Lower lobe of right lung (tissue), 2 donors: ENCODE measurements at places on chromosomes 4 and X.

- no peak for DNase-seq
- H3K27me3 ChIP-seq: no peaks in the 10 kb centered on the region
- H3K4me3 ChIP-seq: no peak overlapping the region
- no peaks in the 10 kb centered on the region for H3K4me1 ChIP-seq
- peaks cover 21% of the 10 kb centered on the region for H3K36me3 ChIP-seq
These were observed 64.1 kb downstream of the BEND4 start for GRCh38 chr4:42088386-42088785.

DNA sequence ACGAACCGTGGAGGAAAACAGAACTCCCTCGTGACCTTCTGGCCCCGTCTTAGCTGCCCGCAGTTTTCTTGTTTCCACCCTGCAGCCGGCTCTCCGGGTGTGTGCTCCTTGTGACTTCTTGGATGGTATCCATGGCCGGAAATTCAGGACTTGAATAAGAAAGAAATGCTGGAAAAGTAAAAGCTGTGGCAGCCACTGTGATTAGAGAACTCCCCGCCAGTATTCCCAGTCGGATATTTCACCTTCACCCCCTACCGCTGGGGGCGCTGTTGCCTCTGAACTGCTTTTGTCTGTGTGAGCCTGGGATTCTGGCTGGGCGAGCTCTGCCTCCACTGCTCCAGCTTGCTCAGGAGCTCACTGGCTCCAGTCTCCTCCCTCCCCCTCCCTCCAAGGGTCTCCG is 41.5 kb upstream of the CYP4V2 start:
- peaks cover 6% of the 10 kb centered on the region for H3K27me3 ChIP-seq
- H3K4me3 ChIP-seq: no peak overlapping the region
- H3K27ac ChIP-seq: no peak overlapping the region
- no peak for DNase-seq
- peaks cover 15% of the 10 kb centered on the region for H3K4me1 ChIP-seq
- H3K36me3 ChIP-seq: no peaks in the 10 kb centered on the region

GRCh38 chr4:99986792-99987191 is 36.7 kb upstream of the H2AZ1 start:
- no peaks in the 10 kb centered on the region for H3K4me1 ChIP-seq
- H3K4me3 ChIP-seq: no peak overlapping the region
- H3K36me3 ChIP-seq: no peaks in the 10 kb centered on the region
- DNase-seq: no peak

GRCh38 chrX:17500145-17500579 is 125.2 kb downstream of the NHS start:
- H3K4me1 ChIP-seq: no peaks in the 10 kb centered on the region
- no peaks in the 10 kb centered on the region for H3K27me3 ChIP-seq
- no peak for DNase-seq
- no peak overlapping the region for H3K27ac ChIP-seq

GRCh38 chr4:40246011-40246900 is 49.4 kb downstream of the RHOH start:
- H3K27me3 ChIP-seq: no peaks in the 10 kb centered on the region
- no peaks in the 10 kb centered on the region for H3K36me3 ChIP-seq
- no peaks in the 10 kb centered on the region for H3K4me1 ChIP-seq
- no peak overlapping the region for H3K4me3 ChIP-seq

- H3K27ac ChIP-seq: no peak overlapping the region
- no peaks in the 10 kb centered on the region for H3K4me1 ChIP-seq
- no peak overlapping the region for H3K4me3 ChIP-seq
- H3K27me3 ChIP-seq: no peaks in the 10 kb centered on the region
- DNase-seq: no peak
- no peaks in the 10 kb centered on the region for H3K36me3 ChIP-seq
These were observed 68.6 kb upstream of the SORBS2 start for GRCh38 chr4:185880571-185880970.

DNA sequence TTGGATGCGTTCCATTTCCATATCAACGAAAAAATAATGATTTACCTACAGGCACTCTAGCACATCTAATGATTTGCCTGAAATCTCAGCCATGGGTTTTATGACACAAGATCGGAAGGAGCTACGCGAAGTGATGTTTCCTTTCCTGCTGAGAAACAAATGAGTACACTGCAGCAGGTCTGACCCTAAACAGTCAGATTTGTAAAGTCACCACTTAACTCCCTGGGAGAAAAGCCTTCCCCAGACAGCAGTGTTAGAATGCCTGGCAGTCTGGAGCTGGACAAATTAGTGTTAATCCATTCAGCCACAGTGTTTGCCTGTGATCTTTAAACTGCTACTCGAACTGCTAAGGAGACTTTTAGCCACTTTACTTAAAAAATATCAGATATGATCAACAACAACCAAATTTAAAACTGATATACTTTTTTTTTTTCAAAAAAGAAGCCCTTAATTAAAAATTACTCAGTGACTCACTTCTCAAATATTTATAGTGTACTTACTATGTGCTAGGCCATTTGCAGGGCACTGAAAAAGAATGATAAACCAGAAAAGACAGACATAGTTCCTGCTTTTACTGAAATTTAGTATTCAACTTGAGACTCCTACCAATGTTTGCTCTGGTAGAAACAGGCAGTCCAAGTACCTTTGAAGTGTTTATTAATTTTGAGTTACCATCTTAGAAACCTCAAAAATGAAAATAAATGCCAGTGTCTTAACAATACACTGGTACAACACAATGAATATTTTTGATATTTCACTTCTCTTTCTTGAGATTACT is 104.5 kb downstream of the SHISA3 start:
- no peaks in the 10 kb centered on the region for H3K4me1 ChIP-seq
- no peak overlapping the region for H3K4me3 ChIP-seq
- H3K27me3 ChIP-seq: no peaks in the 10 kb centered on the region
- H3K36me3 ChIP-seq: peaks cover 31% of the 10 kb centered on the region
- DNase-seq: no peak
- no peak overlapping the region for H3K27ac ChIP-seq

- H3K4me1 ChIP-seq: no peaks in the 10 kb centered on the region
- H3K4me3 ChIP-seq: no peak overlapping the region
- no peak overlapping the region for H3K27ac ChIP-seq
These were observed 11.5 kb downstream of the CTAG1A start for GRCh38 chrX:154596290-154596929.

- peaks cover 48% of the 10 kb centered on the region for H3K4me1 ChIP-seq
- H3K4me3 ChIP-seq: no peak overlapping the region
- H3K36me3 ChIP-seq: no peaks in the 10 kb centered on the region
- no peak for DNase-seq
These were observed 2.1 kb upstream of the LEF1 start for GRCh38 chr4:108170631-108171338.

GRCh38 chrX:27599928-27600327 is 9.8 kb downstream of the DCAF8L2 start:
- no peaks in the 10 kb centered on the region for H3K36me3 ChIP-seq
- no peak overlapping the region for H3K4me3 ChIP-seq
- H3K27ac ChIP-seq: no peak overlapping the region
- no peak for DNase-seq
- no peaks in the 10 kb centered on the region for H3K4me1 ChIP-seq

GRCh38 chr4:102791318-102791835 is 30.6 kb upstream of the MANBA start:
- no peak overlapping the region for H3K27ac ChIP-seq
- H3K4me3 ChIP-seq: no peak overlapping the region
- H3K36me3 ChIP-seq: peaks cover 45% of the 10 kb centered on the region
- no peaks in the 10 kb centered on the region for H3K4me1 ChIP-seq
- no peak for DNase-seq

- no peak overlapping the region for H3K4me3 ChIP-seq
- no peak overlapping the region for H3K27ac ChIP-seq
- H3K4me1 ChIP-seq: no peaks in the 10 kb centered on the region
- peaks cover 49% of the 10 kb centered on the region for H3K36me3 ChIP-seq
- no peaks in the 10 kb centered on the region for H3K27me3 ChIP-seq
These were observed 36.5 kb downstream of the MED14 start for GRCh38 chrX:40698851-40699250.

GRCh38 chr4:79141530-79141929 is 184.3 kb downstream of the NAA11 start:
- DNase-seq: no peak
- H3K36me3 ChIP-seq: no peaks in the 10 kb centered on the region
- no peak overlapping the region for H3K4me3 ChIP-seq
- H3K4me1 ChIP-seq: no peaks in the 10 kb centered on the region
- H3K27me3 ChIP-seq: no peaks in the 10 kb centered on the region

DNA sequence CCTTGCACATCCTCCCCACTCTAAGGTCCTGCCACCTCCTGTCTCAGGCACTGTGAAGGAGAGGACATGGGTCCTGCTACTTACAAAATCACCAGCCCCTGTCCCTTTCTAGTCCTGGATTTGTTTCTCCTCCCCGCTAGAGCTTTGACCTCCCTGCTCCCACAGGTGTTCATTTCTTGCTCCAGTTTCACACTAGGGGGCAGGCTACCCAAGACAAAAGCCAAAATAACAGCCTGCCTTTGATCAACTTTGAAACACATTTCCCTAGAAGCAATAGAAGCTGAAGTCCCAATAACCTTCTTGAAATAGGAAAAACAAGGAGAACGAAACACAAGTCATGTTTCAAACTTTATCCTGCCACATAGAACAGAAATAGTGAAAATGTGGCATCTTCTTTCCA is 164.4 kb downstream of the QDPR start:
- no peaks in the 10 kb centered on the region for H3K36me3 ChIP-seq
- H3K4me1 ChIP-seq: no peaks in the 10 kb centered on the region

DNA sequence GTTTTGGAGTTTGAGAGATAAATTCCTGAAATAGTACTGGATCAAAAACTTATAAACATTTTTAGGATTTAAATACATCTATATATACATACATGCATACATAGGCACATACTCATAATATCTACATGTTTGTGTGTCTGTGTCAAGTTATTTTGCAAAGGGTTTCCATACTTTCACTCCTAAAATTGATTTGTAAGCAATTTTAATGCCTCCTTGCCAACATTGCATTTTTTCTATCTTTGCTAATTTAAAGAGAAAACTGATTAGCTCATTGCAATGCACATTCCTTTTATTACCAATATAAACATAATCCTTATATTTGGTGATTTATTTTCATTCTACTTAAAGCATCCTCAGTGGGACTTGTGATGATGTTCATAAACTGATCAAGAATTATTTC is 258.3 kb downstream of the FRMPD4 start:
- no peaks in the 10 kb centered on the region for H3K4me1 ChIP-seq
- DNase-seq: no peak

DNA sequence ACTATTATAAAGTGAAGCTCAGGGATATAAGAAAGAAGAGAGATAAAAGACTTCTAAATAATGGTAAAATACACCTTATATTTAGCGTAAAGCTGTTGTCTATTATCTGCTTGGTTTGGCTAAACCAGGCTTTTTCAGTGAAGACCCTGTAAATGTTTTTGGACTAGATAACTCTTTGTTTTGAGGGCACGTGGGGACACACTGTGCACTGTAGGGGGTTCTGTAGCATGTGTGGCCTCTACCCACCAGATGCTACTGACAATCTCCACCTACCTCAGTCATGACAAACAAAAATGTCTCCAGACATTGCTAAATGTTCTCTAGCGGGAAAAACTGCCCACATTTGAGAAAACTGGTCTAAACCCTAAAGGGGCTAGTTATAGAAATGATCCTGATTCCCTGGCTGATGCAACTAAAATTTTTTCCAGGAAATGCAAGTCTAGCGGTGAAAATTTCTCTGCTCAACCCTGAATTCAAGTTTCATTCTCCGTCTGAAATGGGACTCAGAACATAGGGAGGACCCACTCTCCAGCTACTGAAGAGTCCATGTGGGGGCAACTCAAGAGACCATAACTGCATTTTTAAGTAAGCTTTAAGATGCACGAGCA is 355.2 kb upstream of the RASGEF1B start:
- no peaks in the 10 kb centered on the region for H3K4me1 ChIP-seq
- no peak overlapping the region for H3K27ac ChIP-seq
- H3K36me3 ChIP-seq: no peaks in the 10 kb centered on the region
- H3K4me3 ChIP-seq: no peak overlapping the region
- H3K27me3 ChIP-seq: no peaks in the 10 kb centered on the region

DNA sequence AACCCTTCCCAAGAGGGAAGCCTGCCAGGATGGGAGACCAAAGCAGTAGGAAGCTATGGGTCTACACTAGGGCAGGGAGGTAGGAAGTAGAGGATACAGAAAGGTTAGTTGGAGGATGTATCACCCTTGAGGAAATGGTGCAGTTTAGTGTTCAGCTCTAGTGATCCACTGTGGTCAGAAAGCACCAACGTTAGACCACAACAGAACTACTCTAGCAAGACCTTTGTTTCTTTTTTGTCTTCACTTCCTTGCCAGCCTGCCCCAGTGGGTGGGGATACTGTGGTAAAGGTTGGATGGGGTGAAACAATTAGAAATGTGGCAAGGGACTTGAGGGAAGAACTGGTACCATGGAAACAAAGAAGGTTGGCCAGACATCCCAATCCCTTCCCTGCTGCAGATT is 83.3 kb downstream of the DDIT4L start:
- no peak overlapping the region for H3K27ac ChIP-seq
- no peaks in the 10 kb centered on the region for H3K36me3 ChIP-seq
- no peaks in the 10 kb centered on the region for H3K4me1 ChIP-seq
- no peak overlapping the region for H3K4me3 ChIP-seq

DNA sequence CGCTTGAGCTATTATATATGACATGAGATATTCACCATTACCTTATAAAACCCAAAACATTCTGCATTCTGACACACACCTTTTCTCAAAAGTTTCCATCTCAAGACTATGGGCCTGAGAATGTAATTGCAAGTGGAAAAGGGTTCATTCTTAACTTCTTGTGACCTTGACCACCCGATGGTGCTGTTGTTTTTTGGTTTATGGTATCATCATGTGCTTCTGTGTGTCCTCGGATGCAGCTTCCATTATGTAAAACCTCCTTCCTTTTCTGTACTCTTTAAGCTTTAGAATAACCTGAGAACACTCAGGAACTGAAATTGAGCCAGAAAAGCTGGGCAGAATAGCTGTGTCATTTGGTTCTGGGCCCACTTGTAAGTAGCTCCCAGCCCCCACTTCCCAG is 16.2 kb upstream of the PUDP start:
- no peaks in the 10 kb centered on the region for H3K27me3 ChIP-seq
- DNase-seq: no peak
- H3K27ac ChIP-seq: no peak overlapping the region
- no peak overlapping the region for H3K4me3 ChIP-seq

GRCh38 chrX:40108162-40108958 is 10.6 kb upstream of the BCOR start:
- H3K27ac ChIP-seq: peak overlapping the region; percentile 84
- peak overlapping the region; percentile 61 for H3K4me3 ChIP-seq
- H3K4me1 ChIP-seq: peaks cover 22% of the 10 kb centered on the region
- DNase-seq: peak; percentile 54
- no peaks in the 10 kb centered on the region for H3K36me3 ChIP-seq

DNA sequence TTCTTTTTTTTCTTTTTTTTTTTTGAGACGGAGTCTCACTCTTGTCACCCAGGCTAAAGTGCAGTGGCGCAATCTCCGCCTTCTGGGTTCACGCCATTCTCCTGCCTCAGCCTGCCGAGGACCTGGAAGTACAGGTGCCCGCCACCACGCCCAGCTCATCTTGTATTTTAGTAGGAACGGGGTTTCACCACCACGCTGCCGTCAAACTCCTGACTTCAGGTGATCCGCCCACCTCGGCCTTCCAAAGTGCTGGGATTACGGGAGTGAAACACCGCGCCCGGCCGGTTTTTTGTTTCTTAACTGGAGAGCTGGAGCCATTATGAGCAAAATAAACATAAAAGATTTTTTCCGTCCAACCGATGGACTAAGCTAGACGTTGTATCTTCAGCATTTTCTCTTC is 1.9 kb upstream of the WDR17 start:
- no peaks in the 10 kb centered on the region for H3K27me3 ChIP-seq
- H3K36me3 ChIP-seq: no peaks in the 10 kb centered on the region
- no peak overlapping the region for H3K27ac ChIP-seq
- no peak for DNase-seq

GRCh38 chrX:40012868-40013265 is 84.9 kb downstream of the BCOR start:
- no peaks in the 10 kb centered on the region for H3K36me3 ChIP-seq
- peak overlapping the region; percentile 88 for H3K27ac ChIP-seq
- no peaks in the 10 kb centered on the region for H3K27me3 ChIP-seq
- peaks cover 7% of the 10 kb centered on the region for H3K4me1 ChIP-seq
